Smooth muscle cell of the coronary artery (primary cell): ENCODE measurements at places on chromosomes 16 and 17. TPM values are rescaled to one million over a fixed set of nuclear protein-coding genes. Genes with fewer than 3 reads are reported as not detected.

The ZNF205 gene
- total RNA-seq = 9.8 and 14.8 TPM in 2 replicates

The HBQ1 gene
- total RNA-seq = not detected in 2 replicates

The RASD1 gene
- total RNA-seq = 0.53 and 6.0 TPM in 2 replicates

The ITGA2B gene
- total RNA-seq = 0.23 and 0.82 TPM in 2 replicates

The DCTPP1 gene
- 4.8 and 15.9 TPM in 2 replicates for total RNA-seq

The ACAP1 gene
- total RNA-seq = 1.3 and 4.3 TPM in 2 replicates

The MYOCD gene
- 0.35 and 1.2 TPM in 2 replicates for total RNA-seq

The ABCA8 gene
- 57.4 and 85.5 TPM in 2 replicates for total RNA-seq

The NPIPB2 gene
- 1.4 and 2.0 TPM in 2 replicates for total RNA-seq

The XAF1 gene
- total RNA-seq = 23.2 and 59.9 TPM in 2 replicates

The NEUROD2 gene
- total RNA-seq = not detected in 2 replicates

The PPL gene
- 0.68 and 201 TPM in 2 replicates for total RNA-seq

The EVPL gene
- not detected in 2 replicates for total RNA-seq

The C17orf50 gene
- total RNA-seq = not detected in 2 replicates

The SPN gene
- under 0.01 TPM in 1 of 2 replicates, not detected in the other for total RNA-seq

The DNAAF8 gene
- total RNA-seq = 0.47 and 1.1 TPM in 2 replicates

The TERB1 gene
- 0.08 TPM in 1 of 2 replicates, not detected in the other for total RNA-seq

The CLEC18A gene
- total RNA-seq = 0.23 and 9.2 TPM in 2 replicates

The SDK2 gene
- 0.08 TPM in 1 of 2 replicates, not detected in the other for total RNA-seq
